Subcutaneous adipose tissue (tissue), 4 donors: ENCODE measurements at places on chromosomes 12 and 14. TPM values are rescaled to one million over a fixed set of nuclear protein-coding genes. Genes with fewer than 3 reads are reported as not detected.

Gene MLEC
- 79.5 TPM for total RNA-seq

Gene KRT72
- total RNA-seq, result not detected

Gene PLCZ1
- not detected for total RNA-seq

Gene CACNA1C
- 5.3 TPM for total RNA-seq

Gene PZP
- not detected for total RNA-seq
